ENCODE measurements at places on chromosomes 2 and 18.

- no peak for DNase-seq
Measured at GRCh38 chr2:198499539-198499938, 695.1 kb downstream of the PLCL1 start.

DNA sequence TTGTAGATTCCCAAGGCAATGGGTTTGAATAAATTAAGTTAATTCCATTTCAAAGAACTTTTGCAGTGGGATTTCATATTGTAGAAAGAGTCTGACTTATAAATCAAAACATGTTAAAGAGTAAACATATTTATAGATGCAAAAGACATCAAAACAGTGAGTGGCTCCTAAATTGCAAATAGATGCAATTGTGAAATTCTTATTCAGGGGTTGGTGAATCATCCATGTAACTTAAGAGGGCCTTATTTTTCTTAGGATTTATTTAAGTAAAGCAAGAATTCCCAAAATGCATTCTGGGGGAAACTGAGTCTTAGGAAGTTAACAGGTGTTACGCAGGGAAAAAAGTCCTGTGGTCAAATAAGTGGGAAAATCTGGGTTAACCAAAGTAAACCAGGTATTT, 11.3 kb downstream of the TANC1 start:
- no peak for DNase-seq

GRCh38 chr2:159840616-159841015, 42.6 kb upstream of the CD302 start:
- no peak for DNase-seq

GRCh38 chr2:196821195-196821594, 12.0 kb upstream of the C2orf66 start:
- DNase-seq: no peak

DNA sequence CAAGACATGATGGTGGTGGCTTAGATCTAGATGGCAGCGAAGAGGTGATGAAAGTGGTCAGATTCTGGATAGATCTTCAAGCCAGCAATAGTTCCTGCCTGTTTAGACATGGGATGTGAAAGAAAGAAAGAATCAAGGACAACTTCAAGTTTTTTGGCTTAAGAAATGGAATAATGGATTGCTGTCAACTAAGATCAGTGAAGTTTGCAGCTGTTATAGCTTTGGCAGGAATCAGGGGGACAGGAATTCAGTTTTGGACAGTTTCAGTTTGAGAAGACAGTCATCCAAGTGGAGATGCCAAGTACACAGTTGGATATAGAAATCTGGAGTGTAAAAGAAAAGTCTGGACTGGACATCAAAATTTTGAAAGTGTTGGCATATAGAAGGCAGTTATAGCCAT, 283.7 kb upstream of the PKDCC start:
- DNase-seq: no peak

GRCh38 chr2:113826346-113827285, 63.3 kb upstream of the ACTR3 start:
- no peak for DNase-seq
